ENCODE measurements at places on chromosomes 3 and 15. TPM values are rescaled to one million over a fixed set of nuclear protein-coding genes. Genes with fewer than 3 reads are reported as not detected.

DNA sequence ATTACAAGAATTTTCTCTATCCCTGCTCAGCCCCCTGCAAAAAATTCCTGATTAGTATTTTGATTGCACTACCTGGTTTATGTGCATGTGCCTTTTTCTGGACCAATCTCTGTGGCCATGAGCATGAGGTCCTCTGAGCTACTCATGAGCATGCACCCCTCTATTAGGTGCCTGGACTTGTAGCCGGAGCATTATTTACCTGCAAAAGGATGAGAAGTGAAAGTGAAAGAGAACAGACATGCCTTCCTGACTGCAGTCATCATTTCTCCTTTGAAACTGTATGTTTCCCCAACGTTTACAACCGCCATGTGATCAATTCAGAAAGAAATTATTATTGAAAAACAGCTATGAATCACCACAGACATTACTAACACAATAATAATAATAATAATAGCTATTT lies 1008.8 kb downstream of the ROBO2 start:
- no peak for DNase-seq

DNA sequence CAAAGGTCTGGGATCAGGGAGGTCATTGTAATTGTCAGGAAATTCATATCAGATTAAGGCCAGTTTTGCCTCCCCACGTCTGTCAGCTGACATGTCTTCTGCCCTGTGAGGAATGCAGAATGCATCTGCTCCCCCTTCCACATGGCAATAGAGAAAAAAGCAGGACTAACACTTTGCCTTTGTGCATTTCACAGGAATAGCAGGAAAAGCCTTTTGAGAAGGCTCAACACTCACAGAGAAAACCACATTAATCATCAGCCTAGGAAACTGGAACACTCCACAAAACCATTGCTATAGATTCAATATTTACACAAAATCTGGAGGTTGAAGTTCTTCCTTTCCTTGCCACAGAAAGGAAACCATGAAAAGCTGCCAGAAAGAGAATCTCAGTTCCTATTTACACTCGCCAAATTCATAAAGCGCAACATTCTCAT lies 165.2 kb upstream of the HES1 start:
- DNase-seq = no peak

DNA sequence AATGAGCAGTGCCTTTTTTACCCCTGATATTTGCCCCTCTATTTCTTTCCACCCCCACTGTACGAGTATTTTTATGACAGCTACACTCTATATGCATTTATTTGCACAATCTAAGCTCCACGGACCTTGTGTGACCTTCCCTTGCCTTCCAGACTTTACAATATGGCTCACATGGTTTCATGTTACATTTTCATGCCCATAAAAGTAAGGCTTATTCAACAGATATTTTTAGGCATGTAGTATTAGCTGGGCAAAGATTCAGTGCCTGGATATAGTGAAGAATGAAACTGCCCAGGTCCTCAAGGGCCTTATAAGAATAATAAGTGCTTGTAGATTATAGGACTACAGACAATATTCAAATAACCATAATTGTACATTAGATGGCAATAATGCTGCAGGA lies 481.9 kb upstream of the CNTN4 start:
- no peak for DNase-seq

DNA sequence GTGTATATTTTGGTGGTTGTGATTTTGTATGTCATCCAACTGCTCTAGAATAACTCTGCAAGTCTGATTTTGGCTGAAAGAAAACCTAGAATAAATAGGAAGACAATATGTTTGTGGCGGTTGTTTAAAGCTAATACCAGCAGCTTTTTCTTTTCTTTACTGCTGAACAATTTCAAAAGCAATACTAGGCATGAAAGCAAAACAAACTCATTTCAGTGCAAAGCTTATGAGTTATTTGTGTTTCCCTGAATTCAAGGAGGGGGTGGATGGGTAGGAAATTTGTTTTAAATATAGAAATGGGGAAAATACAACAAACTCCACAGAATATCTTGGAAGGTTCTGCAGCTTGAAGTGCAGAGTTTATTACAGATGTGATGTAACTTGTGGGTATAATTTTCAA lies 1041.9 kb upstream of the NR2F2 start:
- no peak for DNase-seq

GRCh38 chr3:124779751-124780191 lies 49.5 kb downstream of the UMPS start:
- DNase-seq = no peak

GRCh38 chr3:191944835-191945234 lies 483.9 kb downstream of the PYDC2 start:
- no peak for DNase-seq

- DNase-seq = no peak
These were observed 104.5 kb downstream of the TFG start for GRCh38 chr3:100813828-100814227.

GRCh38 chr3:112747624-112748023 lies 99.0 kb downstream of the CD200R1L start:
- no peak for DNase-seq

DNA sequence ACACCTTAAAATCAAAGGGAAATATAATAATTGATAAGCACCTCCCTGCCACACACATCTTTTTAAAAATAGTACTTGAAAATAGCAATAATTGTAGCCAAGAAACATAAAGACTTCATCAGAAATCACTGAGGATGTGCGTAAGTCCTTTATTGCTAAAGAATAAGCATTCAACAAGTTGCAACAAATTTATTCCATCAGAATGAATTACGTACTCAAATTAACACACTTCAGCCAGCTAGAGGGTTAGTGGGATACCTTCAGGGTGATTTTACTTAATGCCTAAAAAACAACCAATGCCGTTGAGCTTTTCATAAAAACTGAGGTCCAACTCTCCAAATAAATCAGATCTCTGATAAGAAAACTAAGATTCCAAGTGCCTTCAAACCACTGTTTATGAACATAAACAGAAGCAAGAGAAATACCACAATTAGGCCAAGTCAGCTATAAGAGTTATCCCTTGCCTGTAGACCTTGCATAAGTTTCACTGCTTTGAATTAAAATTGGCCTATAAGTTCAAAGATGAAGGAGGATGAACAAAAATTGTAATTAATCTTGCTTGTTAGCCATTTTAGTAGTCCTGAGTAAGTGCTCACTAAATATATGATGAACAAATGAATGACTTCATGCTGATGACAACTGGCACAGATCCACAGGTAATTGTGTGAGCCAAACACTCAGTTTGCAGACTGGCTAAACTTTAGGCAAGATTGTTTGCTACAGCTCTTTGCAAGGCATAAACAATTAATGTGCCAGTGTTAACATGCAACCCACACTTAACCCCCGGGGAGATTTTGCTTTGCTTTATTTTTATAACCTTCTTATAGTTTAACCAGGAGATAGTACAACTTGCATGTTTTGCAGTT lies 375.1 kb upstream of the THBS1 start:
- no peak for DNase-seq

DNA sequence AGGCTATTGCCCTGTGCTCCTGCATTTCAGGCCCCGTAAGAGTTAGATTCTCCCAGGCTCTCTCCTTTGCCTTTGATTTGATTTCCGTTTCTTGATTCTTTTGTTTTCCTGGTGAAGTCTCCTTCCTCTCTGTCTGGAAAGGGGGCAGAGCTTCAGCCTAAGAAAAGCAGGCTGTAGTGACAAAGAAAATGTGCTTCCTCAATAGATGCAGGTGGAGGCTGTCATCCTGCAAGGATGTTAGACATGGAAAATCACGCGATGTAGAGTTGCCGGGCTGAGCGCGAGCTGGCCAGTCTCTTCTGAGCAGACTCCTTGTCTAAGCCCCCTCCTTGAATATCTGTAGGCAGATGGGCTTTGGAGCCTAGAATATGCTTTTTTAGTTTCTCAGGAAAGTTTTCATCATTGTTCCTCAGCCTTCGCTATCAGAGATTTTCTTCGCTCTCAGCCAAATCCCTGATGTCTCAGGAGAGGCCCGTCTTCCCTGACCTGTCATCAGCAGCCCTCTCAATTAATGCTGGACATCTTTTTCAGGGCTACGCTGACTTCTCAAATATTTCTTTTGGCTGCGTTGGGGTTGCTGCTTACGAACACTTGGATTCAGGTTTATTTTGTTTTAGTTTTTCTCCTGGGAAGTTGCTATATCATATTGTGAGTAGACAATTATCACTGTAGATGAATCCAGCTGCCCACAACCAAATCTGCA lies 163.6 kb downstream of the ITPR1 start:
- no peak for DNase-seq

The PTPRG gene
- total RNA-seq = 76.5 TPM

The RARRES1 gene
- total RNA-seq = 0.27 TPM

The CCNB2 gene
- 87.2 TPM for total RNA-seq

The EXD1 gene
- total RNA-seq = not detected

The SYNPR gene
- not detected for total RNA-seq

The P2RY13 gene
- not detected for total RNA-seq
